ENCODE measurements at places on chromosomes 11 and 22.

- no peak for DNase-seq
These were observed 164.9 kb upstream of the BLID start for GRCh38 chr11:122280870-122281269.

- DNase-seq: no peak
These were observed 301.8 kb upstream of the API5 start for GRCh38 chr11:43010042-43010441.

- DNase-seq: no peak
These were observed 653 bp downstream of the NAGA start for GRCh38 chr22:42069801-42070516.

- DNase-seq: peak; percentile 10
These were observed 2.9 kb upstream of the CYP2R1 start for GRCh38 chr11:14894657-14895598.

DNA sequence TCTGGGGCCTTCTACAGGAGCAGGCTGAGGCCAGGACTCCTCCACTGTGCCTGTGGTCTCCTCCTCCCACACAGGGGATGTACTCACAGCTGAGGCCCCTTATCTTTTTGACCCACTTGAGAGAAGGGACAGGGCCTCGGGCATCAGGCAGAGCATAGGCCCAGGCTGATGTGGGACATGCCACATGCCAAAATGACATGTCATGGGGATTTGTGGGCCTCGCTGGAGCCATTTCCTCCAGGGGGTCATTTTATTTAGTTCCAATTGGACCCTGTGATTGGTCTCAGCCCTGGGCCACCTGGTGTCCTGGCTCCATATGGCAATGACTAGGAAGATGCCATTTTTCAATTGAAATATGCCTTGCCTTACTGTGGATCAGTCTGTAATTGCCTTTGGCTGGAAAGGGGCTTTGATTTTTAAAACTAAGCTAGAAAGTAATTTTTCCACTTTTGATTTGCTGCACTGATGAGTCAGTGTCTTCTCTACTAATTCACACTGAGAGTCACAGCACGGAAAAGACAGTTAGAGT is 171.1 kb upstream of the NAV2 start:
- no peak for DNase-seq

DNA sequence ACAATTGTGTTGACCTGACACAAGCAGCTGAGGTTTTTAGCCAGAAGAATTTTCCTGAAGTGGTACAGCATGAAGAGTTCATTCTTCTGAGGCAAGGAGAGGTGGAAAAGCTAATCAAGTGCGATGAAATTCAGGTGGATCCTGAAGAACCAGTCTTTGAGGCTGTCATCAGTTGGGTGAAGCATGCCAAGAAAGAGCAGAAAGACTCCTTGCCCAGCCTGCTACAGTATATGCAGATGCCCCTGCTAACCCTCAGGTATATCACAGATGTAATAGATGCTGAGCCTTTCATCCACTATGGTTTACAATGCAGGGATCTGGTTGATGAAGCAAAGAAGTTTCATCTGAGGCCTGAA is 12.9 kb upstream of the SCARF2 start:
- no peak for DNase-seq

DNA sequence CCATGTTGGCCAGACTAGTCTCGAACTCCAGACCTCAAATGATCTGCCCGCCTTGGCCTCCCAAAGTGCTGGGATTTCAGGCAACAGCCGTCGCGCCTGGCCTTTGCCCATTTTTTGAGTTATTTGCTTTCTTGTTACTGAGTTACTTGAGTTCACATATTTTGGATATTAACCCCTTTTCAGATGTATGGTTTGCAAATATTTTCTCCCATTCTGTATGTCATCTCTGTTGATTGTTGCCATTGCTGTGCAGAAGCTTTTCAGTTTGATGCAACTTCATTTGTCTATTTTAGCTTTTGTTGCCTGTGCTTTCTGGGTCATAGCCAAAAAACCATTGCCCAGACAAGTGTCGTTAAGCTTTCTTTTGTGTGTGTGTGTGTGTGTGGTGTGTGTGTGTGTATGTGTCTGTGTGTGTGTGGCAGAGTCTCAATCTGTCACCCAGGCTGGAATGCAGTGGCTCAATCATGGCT is 6.8 kb downstream of the TSGA10IP start:
- no peak for DNase-seq

- DNase-seq: no peak
These were observed 19.8 kb downstream of the MRGPRG start for GRCh38 chr11:3198815-3199214.

DNA sequence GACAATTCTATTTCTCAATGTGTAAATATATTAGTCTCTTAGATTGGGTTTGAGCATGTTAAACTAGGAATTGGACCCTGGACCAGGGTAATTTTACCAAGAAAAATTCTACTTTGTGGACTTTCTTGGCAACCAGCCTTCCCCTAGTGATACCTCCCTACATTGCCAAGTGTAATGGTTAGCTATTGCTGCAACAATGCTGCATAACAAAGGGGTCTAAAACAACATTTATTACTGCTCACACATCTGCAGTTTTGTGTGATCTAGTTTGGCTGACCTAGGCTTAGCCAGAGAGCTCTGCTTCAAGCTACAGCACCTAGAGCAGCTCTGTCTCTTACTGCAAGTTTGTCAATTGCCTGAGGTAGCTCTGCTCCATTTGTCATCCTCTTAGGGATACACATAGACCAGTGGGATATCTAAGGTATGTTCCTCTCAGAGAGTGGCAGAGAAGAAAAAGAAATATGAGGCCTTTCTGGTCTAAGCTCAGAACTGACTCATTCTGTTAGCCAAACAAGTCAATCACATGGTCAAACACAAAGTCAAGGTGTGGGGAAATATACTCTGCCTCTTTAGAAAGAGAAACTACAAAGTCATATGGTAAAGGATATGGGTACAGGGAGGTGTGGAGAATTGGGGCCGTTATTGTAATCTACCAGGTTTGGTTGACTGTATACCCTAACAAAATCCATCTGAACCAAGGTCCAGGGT is 2.0 kb upstream of the LAYN start:
- no peak for DNase-seq

- no peak for DNase-seq
These were observed 280.7 kb downstream of the BRD1 start for GRCh38 chr22:49546811-49547585.

All from hypothalamus (tissue), 51 donors.